ENCODE measurements at places on chromosomes 11 and 22. TPM values are rescaled to one million over a fixed set of nuclear protein-coding genes. Genes with fewer than 3 reads are reported as not detected.

GRCh38 chr22:36359470-36359996 is 28.2 kb downstream of the MYH9 start:
- H3K27ac ChIP-seq = peak overlapping the region; percentile 89
- peaks cover 89% of the 10 kb centered on the region for H3K4me1 ChIP-seq
- H3K4me3 ChIP-seq = peak overlapping the region; percentile 50
- no peak for DNase-seq

- no peaks in the 10 kb centered on the region for H3K36me3 ChIP-seq
- no peaks in the 10 kb centered on the region for H3K4me1 ChIP-seq
- no peaks in the 10 kb centered on the region for H3K27me3 ChIP-seq
- DNase-seq = no peak
- no peak overlapping the region for H3K4me3 ChIP-seq
These were observed 125.2 kb downstream of the LRRC4C start for GRCh38 chr11:41334007-41334933.

GRCh38 chr11:121452609-121453150 is at the start of gene SORL1-AS1:
SORL1-AS1 (minus strand) TSS chr11:121452967.
- H3K27me3 ChIP-seq = no peaks in the 10 kb centered on the region
- H3K4me1 ChIP-seq = peaks cover 85% of the 10 kb centered on the region
- peak; percentile 68 for DNase-seq
- H3K4me3 ChIP-seq = peak within 1 kb of the TSS; percentile 91
- peaks cover 47% of the 10 kb centered on the region for H3K36me3 ChIP-seq

The TMEM80 gene
- 9.2 TPM for total RNA-seq

GRCh38 chr11:126751242-126751641 is 249.3 kb downstream of the KIRREL3 start:
- H3K4me1 ChIP-seq = no peaks in the 10 kb centered on the region
- DNase-seq = no peak
- H3K36me3 ChIP-seq = no peaks in the 10 kb centered on the region
- peaks cover 3% of the 10 kb centered on the region for H3K27me3 ChIP-seq
- H3K4me3 ChIP-seq = no peak overlapping the region

DNA sequence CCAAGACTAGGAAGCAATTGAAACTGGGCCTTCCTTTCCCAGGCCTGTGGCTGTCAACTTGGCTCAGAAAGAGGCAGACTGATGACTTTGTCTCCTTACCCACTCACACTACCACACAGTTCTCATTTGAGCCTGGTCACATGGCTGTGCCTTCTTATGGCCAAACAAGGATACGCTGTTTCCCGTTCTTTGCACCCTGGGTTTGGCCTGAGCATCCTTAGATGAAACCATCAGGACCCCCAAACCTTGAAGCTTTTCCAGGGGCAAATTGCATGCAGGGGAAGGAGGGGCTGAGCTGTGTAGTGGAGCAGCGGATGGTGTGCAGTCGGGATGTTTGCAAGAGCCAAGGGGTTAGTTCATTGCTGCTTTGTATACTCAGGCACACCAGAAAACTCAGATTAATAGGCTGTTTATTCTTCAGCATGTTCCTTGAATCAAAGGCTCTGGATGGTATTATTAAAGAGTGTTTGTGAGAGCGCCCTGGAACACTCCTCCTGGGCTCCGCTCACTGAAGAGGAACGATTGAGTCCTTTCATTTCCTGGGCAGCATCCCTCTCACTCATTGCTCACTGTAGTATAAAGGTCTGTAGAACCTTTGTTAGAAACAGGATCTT is 69.8 kb downstream of the ARFGAP2 start:
- no peaks in the 10 kb centered on the region for H3K36me3 ChIP-seq
- no peaks in the 10 kb centered on the region for H3K27me3 ChIP-seq
- H3K4me3 ChIP-seq = no peak overlapping the region
- no peak overlapping the region for H3K27ac ChIP-seq

The PRG3 gene
- total RNA-seq = not detected

DNA sequence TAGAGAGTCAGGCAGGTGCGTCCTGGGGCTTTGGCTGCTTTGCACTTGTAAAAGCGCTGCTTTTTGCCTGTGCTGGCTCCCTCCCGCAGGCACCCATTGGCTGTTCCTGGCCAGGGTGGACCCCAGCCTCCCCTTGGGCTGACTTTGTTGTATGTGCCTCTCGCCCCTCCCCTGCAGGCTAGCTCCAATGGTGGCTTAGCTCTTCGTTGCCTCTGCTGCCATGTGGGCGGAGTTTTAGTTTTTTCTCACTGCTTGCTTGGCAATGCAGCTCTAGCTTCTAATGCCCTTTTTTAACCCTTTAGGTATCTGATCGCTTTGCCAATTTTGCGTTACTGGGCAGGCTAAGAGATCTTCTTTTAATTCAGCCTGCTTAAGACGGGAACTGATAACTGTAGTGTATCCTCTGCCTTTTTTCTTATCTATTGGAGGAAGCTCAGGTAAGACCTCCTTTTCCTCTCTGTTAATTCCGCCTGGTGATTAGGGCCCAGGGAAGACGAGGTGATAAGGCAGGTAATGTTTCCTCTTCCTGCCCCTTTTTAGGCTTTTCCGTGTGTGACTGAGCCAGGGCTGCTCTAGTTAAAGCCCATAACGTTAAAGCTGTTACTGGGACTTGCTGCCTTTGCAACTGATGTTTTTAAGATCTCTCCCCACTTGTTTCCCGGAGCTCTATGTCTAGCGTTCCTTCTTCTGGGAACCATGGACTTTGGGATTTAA is 11.7 kb upstream of the GLYATL1 start:
- H3K27me3 ChIP-seq = peaks cover 5% of the 10 kb centered on the region
- H3K27ac ChIP-seq = no peak overlapping the region
- peaks cover 22% of the 10 kb centered on the region for H3K4me1 ChIP-seq
- peak overlapping the region; percentile 46 for H3K4me3 ChIP-seq
- peak; percentile 40 for DNase-seq

The VWCE gene
- total RNA-seq = 19.8 TPM

- no peak for DNase-seq
- H3K27ac ChIP-seq = no peak overlapping the region
- H3K36me3 ChIP-seq = no peaks in the 10 kb centered on the region
These were observed 1.9 kb upstream of the OR51B4 start for GRCh38 chr11:5303626-5304025.

The VSIG10L2 gene
- total RNA-seq = not detected

DNA sequence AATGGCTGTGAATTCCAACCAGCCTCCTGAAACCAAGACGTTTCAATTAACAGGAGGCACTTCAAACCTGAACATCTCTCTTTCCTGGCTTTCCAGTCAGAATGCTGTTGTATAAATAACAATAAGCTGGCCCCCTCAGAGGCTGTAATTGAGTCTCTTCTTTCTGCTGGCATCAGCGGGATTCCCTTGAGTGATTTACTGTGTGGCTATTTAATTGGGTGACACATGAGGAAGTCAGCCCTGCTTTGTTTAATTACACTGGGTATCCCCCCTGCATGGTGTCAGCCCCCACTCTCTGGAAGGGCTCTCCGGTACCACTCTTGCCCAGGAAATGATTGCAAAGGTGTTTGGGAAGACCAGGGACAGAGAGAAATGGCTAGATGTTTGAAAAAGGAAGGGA is 101.6 kb downstream of the NTM start:
- H3K27me3 ChIP-seq = peaks cover 3% of the 10 kb centered on the region
- no peak overlapping the region for H3K4me3 ChIP-seq
- no peaks in the 10 kb centered on the region for H3K4me1 ChIP-seq
- no peak for DNase-seq
- no peak overlapping the region for H3K27ac ChIP-seq

DNA sequence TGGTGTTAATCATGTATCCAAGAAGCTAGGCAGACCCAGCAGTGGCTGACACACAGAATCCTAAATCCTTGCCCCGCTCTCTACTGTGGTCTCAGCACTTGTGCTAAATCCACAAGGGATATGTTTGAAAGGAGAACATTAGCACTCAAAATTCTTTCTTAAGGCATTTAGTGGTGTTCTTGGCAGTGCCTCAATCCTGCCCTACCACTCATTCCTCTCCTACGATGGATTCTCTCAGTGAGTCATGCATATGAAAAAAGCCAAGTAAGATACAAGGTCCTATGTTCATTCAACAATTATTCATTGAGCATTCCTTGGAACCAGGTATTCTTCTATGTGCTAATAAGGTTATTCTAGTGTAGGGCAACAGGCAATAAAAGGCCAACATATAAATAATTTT is 31.2 kb downstream of the RRP8 start:
- no peak overlapping the region for H3K4me3 ChIP-seq
- DNase-seq = no peak
- H3K36me3 ChIP-seq = peaks cover 13% of the 10 kb centered on the region
- no peak overlapping the region for H3K27ac ChIP-seq

Measured in activated naive CD8-positive, alpha-beta T cell treated with anti-CD3 and anti-CD28 coated beads for 36 hours (primary cell).